Putamen (tissue), 1 donor: ENCODE measurements at places on chromosomes 3 and 15.

- DNase-seq, result no peak
Measured at GRCh38 chr15:101447168-101447533, 42.4 kb downstream of the PCSK6 start.

DNA sequence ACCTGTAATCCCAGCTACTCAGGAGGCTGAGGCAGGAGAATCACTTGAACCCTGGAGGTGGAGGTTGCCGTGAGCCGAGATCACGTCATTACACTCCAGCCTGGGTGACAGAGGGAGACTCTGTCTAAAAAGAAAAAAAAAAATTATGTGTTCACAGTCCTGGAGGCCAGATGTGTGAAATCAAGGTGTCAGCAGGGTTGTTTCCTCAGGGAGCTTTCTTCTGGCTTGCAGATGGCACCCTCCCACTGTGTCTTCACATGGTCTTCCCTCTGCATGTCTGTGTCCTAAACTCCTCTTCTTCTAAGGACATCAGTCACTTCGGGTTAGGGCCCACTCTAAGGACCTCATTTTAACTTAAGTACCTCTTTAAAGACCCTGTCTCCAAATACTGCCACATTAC lies 56.1 kb upstream of the UBE2E1 start:
- no peak for DNase-seq

DNA sequence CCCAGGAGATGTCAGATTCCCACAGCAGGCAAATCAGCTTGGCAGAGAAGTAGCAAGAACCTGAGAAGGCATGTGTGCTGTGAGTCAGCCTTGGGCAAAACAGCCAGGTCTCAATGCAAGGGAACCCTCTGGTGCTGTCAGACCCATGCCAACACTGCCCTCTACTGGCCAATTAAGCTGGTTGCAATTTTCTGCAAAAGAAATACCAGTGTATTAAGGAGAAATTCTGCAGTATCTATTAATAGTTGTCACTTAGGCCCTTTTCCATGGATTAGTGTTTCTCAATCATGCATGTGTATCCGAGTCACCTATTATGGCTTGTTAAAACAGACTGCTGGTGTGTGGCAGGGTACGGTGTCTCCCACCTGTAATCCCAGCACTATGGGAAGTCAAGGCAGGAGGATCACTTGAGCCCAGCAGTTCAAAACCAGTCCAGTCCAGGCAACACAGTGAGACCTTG lies 26.2 kb downstream of the MAP4 start:
- DNase-seq, result peak; percentile 83

DNA sequence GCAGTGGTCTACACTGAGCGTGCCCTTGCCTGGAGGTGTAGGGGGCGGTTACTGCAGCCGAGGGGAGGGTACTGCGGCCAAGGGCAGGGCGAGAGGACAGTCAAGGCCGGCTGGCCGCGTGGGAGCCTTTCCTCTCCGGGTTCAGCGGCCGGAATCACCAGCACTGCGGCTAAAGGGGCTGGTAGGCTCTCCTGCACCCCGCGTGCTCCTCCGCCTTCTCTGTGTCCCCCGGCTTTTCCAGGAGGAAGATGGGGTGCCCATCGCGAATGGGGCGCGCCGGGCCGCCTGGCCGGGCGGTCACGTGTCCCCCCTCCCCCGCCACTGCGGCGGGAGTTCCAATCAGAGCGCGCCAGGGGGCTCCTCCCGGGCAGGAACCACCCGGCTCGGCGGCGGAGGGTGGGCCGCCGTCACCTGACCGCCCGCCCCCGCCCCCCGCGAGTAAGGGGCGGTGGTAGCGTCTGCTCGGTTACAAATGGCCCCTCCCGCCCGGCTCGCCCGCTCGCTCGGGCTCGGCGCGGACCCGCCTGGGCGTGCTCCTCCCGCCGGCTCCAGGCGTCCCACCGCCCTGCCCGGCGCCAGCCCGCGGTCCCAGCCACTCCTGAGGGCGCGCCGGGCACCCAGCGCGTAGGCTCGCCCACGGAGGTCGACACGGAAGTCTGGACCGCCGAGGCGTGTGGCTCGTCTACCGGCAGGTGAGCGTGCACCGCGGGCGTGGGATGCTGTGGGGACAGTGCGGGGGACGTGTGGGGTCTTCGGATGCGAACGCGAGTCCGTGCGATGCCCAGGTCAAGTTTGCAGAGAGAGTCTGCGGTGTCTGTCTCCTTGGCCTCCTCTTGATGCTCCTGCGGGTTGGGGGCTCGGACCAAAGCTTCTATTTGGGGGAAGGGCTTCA lies 242.6 kb upstream of the TOPAZ1 start:
- DNase-seq, result peak; percentile 80

DNA sequence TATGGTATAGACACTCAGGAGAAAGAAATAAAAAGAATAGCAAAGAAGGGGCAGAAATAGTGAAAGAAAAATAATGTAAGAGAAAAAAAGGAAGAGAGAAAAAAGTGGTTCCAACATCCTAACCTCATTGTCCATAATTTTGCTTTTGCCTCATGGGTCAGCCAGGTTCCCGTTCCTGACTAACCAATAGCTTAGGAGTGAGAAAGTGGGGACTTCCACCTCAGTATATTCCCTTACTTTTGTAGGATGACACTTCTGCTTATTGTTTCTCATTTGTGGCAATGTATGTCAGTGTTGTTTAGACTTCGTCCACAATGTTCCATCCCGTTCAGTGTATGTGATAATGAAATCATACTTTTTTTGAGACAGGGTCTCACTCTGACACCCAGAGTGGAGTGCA lies 9.3 kb upstream of the SLC12A8 start:
- no peak for DNase-seq

GRCh38 chr15:86063356-86064095 lies 16.1 kb upstream of the AGBL1 start:
- DNase-seq, result no peak

GRCh38 chr3:11541321-11542303 lies 102.1 kb downstream of the VGLL4 start:
- no peak for DNase-seq

- DNase-seq, result no peak
Measured at GRCh38 chr3:77329116-77329515, 289.2 kb downstream of the ROBO2 start.

DNA sequence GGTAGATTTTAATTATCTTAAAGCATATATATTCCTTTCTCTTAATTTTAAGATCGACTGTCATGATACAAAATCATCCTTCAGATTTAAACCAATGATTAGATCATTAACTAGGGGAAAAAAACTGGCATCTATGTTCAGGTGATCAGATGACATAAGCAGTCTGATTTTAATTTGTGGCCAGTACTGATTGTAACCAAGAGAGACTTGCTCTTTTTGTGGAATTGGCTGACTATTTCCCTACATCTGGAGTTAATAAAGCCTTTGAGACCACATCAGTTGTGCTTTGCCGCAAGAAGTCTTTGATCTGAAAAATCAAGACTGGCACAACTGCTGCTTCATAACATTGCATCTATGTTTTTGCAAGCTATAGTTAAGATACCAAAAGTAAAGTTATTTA lies 148.4 kb upstream of the CGNL1 start:
- no peak for DNase-seq

DNA sequence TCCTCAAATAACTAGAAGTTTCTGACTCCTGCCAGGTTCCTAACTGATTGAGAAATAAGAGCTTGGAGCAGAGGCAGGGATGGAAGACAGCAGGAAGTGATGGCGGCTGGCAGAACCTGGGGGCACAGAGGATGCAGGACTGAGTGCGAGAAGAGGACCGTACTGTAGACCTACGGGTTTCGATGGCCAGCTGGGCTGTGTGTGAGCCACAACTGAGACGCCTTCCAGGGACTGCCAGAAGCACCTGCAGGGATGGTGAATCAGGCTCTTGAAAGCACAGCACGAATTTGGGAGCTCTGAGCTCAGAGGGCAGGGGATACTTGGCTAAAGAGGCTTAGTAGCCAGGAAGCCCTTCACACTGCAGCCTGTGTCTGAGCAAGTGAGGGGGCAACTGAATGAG lies 165.6 kb downstream of the ABHD5 start:
- no peak for DNase-seq
